Osteoblast (primary cell): ENCODE measurements at places on chromosomes 4 and X. TPM values are rescaled to one million over a fixed set of nuclear protein-coding genes. Genes with fewer than 3 reads are reported as not detected.
A peak's percentile ranks its signal among the peaks of the same experiment; 100 is the strongest.

The GC gene
- not detected in 2 replicates for total RNA-seq

The HPGD gene
- total RNA-seq: under 0.01 TPM in 1 of 2 replicates, not detected in the other

DNA sequence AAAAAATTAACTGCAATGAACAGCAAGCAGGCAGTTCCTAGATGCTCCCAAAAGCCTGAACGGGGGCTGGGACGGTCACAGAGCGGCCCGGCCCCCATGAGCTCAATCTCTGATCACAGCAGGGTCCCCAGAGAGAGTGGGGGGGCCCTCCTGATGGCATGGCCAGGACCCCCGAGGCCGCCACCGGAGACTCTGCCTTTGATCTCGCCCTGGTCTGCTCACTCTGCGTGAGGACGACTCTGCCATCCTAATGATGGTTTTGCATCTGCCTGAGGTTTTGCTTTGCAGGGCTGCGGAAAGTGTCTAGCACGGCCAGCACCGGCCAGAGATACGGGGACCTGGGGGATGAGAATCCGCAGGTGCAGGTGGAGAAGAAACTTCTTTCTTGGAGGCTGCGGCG is 103.8 kb downstream of the SHOX start:
- no peaks in the 10 kb centered on the region for H3K4me1 ChIP-seq
- H3K36me3 ChIP-seq: no peaks in the 10 kb centered on the region
- no peak for DNase-seq

DNA sequence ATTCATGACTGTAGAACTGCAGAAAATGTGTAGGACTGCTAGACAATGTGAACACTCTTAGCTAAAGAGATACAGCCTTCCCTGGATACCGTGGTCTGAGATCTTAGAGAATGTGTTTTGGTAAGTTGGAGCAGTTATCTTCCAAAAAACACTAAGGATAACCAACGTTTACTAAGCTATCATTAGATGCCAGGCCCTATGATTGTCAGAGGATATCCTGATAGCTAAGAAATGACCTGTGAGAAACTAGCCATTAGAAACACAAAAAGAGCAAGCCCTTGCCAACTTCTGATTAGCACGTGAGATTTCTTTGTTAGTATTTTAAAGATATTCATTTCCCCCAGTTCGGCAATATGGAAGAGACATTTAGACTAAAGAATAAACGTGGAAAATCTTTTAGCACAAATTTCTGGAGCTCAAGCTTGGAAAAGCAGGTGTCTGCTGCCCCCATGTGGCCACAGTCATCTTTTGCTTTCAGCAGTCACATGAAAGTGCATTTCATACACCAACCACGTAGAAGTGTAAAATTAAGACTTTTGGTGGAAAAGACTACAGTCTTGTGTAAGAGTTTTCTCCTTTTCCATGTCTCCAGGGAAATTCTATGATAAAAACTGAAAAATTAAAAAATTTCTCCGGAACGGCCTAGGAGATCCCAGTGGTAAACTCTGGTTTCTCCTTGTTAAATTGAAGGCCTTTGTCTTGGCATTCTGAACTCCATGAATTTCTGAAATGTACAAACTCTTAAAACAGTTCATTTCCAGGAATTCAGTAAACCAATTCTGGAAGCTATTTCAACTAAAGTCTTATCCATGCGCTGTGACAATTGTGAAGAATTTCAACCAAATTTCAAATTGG is 136.4 kb downstream of the ZNF674 start:
- no peak overlapping the region for H3K4me3 ChIP-seq
- no peak overlapping the region for H3K27ac ChIP-seq
- H3K36me3 ChIP-seq: no peaks in the 10 kb centered on the region
- DNase-seq: peak; percentile 73
- H3K4me1 ChIP-seq: peaks cover 4% of the 10 kb centered on the region

DNA sequence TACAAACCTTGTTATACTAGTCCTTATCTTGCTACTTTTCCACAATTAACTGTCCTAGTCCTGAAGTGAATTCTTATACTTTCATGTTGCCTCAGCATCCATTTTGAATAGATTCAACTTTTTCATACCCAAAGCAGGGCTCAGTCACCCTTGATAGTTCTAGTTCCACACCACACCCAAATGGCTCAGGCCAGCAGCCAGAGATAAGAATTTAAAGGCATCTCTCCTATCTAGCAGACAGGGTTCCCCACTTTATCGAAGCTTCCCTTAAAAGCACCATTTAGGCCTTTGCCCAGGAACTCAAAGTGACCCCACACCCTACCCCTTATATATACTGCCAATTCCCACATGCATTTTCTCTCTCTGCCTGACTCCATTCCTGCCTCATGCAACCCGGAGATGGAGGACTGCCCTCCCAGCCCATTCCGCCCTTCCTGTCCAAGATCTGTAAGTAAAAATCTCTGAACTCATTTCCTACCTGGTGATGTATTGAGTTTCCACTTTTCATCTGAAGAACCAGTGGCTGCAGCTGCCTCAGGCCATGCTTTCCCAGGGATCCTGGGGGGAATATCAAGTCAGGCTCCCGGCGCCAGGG is 63.7 kb upstream of the TXK start:
- no peak for DNase-seq
- no peak overlapping the region for H3K4me3 ChIP-seq
- no peak overlapping the region for H3K27ac ChIP-seq
- no peaks in the 10 kb centered on the region for H3K4me1 ChIP-seq
- peaks cover 16% of the 10 kb centered on the region for H3K27me3 ChIP-seq

DNA sequence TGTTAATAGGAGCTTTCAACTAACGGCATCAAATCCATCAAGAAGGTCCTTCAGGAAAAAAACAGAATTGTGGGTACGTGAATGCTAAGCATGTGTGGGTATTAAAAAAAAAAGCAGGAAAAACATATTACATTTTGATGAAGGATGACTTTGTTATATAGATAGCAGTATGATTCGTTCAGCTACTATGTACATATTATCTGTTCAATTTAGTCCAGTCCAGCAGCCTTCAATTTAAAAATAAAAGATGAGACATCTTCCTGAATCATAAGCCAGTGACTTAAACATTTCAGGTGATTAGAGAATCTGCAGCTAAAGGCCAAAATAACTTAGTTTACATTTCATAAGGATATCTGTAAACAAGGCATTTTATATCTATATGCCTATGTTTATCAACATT is 63.4 kb downstream of the LCORL start:
- no peak overlapping the region for H3K4me3 ChIP-seq
- H3K4me1 ChIP-seq: no peaks in the 10 kb centered on the region
- no peaks in the 10 kb centered on the region for H3K36me3 ChIP-seq
- H3K27me3 ChIP-seq: no peaks in the 10 kb centered on the region

- no peak overlapping the region for H3K27ac ChIP-seq
- DNase-seq: no peak
- H3K4me3 ChIP-seq: no peak overlapping the region
- peaks cover 5% of the 10 kb centered on the region for H3K27me3 ChIP-seq
- no peaks in the 10 kb centered on the region for H3K4me1 ChIP-seq
- H3K36me3 ChIP-seq: no peaks in the 10 kb centered on the region
These were observed 16.8 kb downstream of the MEPE start for GRCh38 chr4:87849612-87850011.

- no peaks in the 10 kb centered on the region for H3K27me3 ChIP-seq
- no peaks in the 10 kb centered on the region for H3K36me3 ChIP-seq
- no peak for DNase-seq
- H3K27ac ChIP-seq: no peak overlapping the region
These were observed 23.4 kb downstream of the ARHGEF9 start for GRCh38 chrX:63761639-63762038.

GRCh38 chrX:14043209-14043608 is 13.5 kb upstream of the GEMIN8 start:
- no peak overlapping the region for H3K4me3 ChIP-seq
- no peaks in the 10 kb centered on the region for H3K4me1 ChIP-seq

The LRIT3 gene
- total RNA-seq: under 0.01 and 0.29 TPM in 2 replicates

The HAND2 gene
- total RNA-seq: 1.8 and 3.8 TPM in 2 replicates

DNA sequence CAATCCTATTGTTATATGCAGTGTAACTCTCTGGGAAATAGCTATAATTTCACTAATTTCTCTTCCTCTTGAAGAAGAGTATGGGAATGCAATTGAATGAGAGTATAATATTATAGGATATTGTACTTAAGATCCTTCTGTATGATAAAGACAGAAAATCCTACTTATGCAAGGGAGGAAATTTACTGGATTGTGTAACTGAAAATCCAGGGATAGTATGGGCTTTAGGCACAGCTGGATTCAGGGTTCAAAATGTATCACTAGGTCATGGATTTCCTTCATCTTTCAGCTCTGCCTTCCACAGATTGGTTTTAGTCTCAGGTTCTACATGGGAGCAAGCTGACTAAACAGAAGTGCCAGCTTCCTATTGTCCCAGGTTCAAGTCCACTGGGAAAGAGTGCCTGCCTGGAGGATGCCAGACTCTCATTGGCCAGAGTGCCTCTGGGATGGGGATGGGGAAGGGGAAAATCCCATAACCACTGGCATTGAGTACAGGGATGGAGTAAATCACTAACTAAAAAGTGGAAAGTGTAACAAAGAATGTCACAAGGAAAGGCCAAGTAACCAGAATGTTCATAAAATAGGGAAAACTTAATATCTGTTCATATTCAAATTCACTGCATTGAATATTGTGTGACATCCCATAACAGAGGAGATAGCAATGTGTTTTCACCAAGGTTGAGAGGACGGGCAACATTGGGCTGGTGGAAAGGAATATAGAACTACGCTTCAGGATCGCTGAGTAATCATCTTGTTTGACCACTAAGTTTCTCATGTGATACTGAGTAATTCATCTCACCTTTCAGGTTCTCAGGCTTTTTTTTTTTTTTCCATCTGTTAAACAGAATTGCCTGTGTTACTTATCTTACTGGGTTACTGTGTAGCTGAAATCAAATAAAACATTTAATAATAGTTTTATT is 75.7 kb downstream of the ANXA3 start:
- no peak overlapping the region for H3K4me3 ChIP-seq
- H3K4me1 ChIP-seq: peaks cover 6% of the 10 kb centered on the region
- no peak overlapping the region for H3K27ac ChIP-seq
- no peaks in the 10 kb centered on the region for H3K36me3 ChIP-seq

DNA sequence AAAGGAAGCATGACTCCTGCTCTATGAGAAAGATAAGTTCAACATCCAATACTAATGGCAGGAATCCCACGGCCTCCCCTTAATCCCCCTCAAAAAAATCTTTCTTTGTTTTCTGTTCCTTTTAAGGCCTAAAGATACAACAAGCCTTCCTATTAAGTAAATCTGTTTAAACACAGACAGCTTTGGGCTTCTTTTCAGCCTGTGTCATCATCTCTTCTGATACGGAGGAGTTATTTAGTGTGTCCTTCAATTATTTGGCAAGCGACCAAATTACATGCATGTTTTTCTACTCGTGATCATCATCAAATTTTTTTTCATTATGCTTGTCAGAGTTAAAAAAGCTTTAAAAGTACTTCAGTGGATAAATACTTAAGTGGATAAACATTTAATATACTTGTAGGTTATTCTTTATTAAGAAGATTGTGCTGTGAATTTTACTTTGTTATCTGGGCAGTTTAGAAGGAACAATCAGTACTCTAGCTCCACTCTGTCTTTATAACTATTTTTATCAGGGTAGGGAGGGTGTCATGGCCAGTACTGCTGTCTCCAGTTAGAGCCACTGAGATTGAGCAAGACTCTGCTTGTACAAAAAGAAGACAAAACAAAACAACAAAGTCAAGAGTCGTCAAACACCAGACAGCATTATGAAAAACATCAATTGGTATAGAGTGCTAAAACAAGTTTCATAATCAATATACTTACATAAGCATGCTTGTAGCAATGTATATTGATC is 210.7 kb downstream of the PRR32 start:
- H3K27ac ChIP-seq: no peak overlapping the region
- no peak overlapping the region for H3K4me3 ChIP-seq
- no peaks in the 10 kb centered on the region for H3K27me3 ChIP-seq

The SPANXN4 gene
- total RNA-seq: not detected in 2 replicates

DNA sequence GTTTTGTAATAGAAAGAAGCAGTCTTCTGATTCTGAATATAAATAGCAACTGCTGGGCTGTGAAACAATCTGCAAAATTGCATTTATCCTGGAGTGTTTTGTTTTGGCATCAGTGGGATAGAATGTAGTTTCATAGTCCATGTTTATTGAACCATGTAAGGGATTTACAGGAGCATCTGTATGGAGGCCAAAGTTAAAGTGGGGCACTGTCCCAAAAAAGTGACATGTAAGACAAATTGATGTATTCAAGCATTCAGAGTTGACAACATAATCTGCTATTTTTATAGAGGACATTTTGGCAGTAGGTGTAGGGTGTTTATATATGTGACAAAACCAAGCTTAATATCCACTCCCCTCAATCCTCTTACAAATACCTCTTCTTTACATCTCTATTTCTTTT is 200.5 kb upstream of the ANK2 start:
- H3K36me3 ChIP-seq: no peaks in the 10 kb centered on the region
- DNase-seq: no peak
- H3K27me3 ChIP-seq: no peaks in the 10 kb centered on the region
- no peak overlapping the region for H3K27ac ChIP-seq
- no peak overlapping the region for H3K4me3 ChIP-seq

The RTL9 gene
- 0.59 and 0.72 TPM in 2 replicates for total RNA-seq

GRCh38 chr4:10589799-10590198 is 94.8 kb downstream of the CLNK start:
- DNase-seq: no peak
- H3K4me1 ChIP-seq: peaks cover 13% of the 10 kb centered on the region
- no peaks in the 10 kb centered on the region for H3K27me3 ChIP-seq
- no peak overlapping the region for H3K4me3 ChIP-seq
- H3K27ac ChIP-seq: no peak overlapping the region
- no peaks in the 10 kb centered on the region for H3K36me3 ChIP-seq

The DSPP gene
- total RNA-seq: not detected in 2 replicates
